Brain microvascular endothelial cell (primary cell): ENCODE measurements at places on chromosomes 5 and 9.

GRCh38 chr5:131265311-131265803 is 1.5 kb downstream of the CDC42SE2 start:
- DNase-seq, result no peak

DNA sequence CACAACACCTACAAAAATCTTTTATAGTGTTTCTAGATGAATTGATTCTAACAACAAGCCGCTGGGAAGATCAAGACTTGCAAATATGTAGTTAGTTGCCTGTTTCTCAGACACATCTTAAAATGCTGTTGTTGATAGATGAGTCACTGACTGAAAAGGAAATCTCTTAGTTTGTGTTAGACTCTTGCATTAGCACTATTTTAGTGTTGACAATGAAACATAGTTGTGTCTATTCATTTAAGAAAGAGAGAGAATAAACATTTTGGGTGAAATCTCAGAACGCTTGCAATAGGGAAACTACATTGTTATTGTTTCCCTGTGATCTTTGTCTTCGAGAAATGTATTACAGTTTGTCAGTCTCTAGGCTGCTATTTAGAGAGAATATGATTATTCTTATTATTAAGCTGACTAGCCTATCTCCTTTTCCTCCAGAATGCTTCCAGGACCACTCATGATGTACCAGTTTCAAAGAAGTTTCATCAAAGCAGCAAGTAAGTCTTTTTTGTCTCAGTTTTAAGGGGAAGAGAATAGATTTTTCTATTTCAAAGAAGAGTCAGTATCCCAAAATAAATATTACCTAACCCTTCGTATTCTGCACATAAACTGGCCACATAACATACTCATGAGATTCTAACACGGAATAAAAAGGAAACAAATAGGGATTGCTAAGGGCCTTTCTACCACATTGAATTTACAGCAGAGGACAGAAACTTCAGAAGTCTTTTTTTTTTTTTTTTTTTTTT is 285.6 kb downstream of the ARHGAP26 start:
- DNase-seq, result no peak

DNA sequence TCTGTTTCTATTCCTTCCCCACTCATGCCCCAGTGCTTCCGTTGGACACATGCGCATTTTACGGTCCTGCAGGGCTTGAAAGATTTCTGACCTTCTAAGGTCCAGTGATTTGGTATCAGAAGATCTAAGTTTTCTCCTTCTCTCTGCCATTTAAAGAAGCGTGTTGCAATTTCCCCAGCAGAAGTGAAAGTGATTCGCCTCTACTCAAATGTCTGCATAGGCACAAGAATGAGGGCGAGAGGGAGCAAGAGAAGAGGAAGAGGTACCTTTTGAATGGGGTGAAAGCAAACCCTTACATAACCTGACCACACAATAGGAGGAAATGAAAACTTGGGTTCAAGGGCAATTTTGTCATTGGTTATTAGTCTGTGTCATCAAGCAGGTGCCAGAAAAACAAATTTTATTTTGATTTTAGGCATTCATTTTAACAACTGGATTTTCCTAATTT is 31.7 kb upstream of the NR3C1 start:
- no peak for DNase-seq

DNA sequence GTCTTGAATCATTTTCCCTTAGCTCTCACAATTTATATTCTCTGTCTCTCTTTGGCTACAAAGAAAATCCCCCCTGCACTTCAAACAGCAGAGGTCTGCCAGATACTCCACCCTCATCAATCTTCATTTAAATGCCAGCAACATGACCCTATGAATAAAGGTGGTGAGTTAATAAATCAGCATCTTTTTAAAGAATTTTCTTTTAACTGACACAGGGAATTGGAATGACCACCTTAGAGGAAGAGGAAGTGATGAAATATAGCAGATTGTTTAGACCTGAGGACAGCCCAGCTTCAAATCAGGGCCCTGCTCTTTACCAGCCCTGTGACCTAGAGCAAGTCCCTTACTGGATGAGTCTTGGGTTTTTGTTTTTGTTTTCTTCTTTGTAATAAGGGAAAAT is 223.1 kb upstream of the PAPPA start:
- no peak for DNase-seq

DNA sequence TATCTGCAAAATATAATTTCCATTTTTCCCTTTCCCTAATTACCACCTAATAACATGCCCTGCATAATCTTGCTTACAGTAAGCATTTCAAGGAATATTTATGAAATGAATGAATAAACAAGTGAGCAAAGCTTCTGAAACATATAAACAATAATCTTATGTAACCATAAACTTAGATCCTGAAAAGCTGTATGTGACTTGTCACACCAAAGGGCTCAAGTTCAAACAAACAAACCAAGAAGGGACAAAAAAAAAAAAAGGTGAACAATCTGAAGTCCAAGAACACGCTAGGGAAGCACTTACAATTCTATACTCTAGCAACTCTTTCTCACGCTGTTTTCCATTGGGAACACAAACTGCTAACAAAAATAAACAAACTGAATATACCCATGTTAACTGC is 36.3 kb downstream of the PLPP1 start:
- DNase-seq, result no peak

DNA sequence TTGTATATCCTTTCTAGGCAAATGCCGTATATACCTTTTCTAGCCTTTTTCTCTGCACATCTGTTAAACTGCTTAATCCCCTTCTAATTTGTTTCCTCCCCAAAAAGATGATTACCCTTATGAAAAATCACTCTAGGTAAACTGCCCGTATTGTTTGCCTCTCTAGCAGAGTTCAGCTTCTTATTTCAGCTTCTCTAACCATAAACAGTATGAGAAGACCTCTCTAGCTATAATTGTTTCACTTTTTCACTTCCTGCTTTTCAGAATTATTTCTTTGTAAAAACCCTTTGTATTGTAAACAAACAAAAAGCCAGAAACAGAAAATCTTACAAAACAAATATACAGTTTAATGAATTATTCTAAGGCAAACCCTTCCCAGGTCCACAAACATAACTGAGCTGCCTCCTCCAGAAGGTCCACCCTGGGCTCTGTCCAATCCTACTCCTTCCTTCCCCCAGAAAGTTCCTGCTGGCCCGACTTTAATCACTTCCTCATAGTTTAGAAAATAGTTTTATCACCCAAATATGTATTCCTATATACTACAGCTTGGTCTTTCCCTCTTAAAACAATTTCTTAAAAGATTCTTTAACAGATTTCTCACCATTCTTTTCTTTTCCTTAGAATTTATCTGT is 158.1 kb downstream of the FGF1 start:
- DNase-seq, result no peak

DNA sequence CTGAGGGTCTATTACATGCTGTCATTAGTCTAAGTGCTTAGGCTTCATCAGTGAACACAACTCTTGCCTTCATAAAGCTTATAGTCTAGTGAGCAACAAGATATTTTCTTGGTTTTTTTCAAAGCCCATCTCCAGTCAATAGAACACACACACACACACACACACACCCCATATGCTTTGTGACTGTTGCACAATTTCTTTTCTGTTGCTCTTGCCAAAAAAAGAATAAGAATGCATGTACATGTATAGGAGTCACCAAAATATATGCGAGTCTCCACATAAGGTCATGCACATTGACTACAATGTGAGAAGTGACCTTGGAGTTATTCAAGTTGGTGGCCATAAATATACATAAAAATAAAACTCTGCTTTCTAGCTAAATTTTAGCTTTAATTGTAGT is 351.5 kb upstream of the TLE4 start:
- DNase-seq, result no peak

GRCh38 chr9:96501633-96502538 is 51.9 kb downstream of the HABP4 start:
- DNase-seq, result no peak

- no peak for DNase-seq
These were observed 2.8 kb upstream of the PRDM12 start for GRCh38 chr9:130661451-130662098.

- no peak for DNase-seq
These were observed 21.2 kb downstream of the RNF130 start for GRCh38 chr5:180050121-180050940.

DNA sequence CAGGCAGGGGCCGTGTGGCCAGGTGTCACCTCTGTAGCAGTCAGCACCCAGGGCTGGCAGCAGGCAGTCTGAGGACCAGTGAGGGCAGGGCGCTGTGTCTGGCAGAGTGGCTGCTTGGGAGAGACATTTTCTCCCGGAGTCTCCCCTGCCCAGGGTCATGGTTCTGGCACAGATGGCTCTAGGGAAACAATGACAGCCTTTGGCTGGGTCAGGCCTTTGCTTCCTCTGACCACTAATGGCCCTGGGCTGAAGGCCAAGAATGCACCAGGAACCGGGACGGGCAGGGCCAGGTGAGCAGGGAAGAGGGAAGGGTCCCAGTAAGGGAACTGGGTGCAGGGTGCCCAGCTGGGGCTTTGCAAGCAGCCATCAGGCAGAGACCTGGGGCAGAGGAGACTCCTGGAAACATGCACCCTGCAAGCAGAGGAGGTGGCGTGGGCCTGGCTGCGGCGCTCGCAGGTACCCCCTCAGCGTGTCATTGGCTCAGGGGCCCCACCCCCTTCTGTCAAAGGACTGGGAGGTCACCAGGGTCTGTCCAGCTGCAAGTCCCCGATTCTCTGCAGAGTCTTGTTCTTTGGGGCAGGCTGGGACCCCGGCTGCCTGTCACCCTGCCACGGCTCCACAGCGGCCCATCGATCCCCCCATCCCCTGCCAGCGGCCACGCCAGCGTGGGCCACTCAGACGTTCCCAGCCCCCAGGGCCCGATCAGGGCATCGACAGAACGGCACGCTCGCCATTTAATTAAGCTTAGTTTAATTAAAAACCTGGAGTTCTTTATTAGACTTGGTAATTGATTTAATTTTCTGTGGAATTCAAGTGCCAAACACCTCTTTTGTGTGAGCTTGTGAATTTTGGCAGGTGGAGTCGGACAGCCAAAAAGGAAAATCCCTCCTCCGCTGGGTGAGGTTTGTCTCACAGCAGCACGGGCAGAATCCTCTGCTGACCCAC is 18.9 kb upstream of the TMEM250 start:
- no peak for DNase-seq

DNA sequence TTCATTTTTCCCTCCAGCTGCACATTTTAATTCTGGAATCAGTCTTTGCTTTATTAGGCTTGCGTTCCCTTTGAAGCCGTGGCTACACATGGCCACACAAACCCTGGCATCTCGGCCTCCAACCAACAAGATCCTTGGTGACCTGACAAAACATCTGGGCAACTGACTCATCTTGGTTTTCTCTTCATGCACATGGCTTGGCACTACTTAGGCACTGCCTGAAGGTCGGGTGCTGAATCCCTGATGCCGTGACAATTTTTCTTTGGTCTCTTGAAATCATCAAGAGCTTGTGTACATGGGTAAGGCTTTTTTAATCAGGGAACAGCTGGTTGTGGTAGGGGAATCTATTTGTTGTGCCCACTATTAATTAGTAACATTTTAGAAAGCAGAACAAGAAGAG is 16.0 kb upstream of the PAPPA start:
- DNase-seq, result no peak

DNA sequence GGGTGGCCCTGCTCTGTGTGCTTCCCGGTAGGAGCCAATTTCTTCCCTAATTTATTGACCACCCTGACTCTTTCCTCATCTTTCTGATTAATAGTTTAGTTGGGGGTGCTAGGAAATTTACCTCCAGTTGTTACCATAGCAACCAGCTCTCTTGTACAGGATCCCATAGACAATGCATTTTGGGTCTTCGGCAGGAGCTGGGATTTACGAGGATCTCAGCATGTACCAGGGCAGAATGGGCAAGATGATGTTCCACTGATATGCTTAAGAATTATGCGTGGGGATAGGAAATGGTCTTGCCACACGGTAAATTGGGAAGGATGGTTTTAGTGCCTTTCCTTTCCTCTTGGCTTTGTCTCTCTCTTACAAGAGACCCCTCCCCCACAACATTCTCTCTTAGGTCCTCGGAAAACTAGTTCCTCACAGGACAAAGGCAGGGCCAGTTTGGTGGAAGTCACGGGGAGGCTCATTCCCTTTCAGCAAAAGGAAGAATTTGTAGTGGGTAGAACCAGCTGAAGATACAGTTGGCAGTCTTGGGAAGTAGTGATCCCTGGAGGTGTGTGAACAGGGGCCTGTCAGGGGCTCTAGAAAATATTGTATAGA is 133.4 kb upstream of the SHB start:
- DNase-seq, result no peak

DNA sequence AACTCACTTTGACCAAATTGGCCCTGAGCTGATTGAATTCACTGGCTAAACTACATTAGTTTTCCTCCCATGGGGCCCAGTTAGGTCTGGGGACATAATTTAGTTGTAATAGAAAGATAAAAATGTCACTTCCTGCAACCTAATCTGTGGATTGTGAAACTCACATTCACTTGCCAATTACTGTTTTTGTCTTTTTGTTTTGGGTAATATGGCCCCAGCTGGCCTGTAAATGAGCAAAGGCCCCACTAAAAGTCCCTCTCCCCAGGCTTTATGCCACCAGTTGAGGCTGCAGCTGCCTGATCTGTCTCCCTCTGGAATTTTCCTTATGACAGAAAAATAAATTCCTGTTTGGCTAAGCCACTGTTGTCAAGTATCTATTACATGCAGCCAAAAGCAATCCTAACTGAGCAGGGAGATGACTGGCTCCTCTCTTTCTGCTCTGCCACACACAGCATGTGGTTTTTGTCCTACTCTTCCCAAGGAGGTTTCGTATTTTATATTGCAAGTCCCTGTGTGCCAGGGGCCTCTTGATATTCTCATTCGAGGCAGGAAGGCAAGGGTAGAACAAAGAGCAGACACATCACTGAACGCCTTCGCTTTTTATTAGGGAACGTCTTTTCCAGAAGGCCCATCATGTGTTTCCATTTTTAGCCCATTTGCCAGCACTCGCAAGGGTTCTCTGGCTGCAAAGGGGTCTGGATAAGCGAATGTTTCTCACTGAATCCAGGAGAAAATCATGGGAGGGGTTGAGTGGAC is 24.1 kb upstream of the SLC25A48 start:
- no peak for DNase-seq

DNA sequence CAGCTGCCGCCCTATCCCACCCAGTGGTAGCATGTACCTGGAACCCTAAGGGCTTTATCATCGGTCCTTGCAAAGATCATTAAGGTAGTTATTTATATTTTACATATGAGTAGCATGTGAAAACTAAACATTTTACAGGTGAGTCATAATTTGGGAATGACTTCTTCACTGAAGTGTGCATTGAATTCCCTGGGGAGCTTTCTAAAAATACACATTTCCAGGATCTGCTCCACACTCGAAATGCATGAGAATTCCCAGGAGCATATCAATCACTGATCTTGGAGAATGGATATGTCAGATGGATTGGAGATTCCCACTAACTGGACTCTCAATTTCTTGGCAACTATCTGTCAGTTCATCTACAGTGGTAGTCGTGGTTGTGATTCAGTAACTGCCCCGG is 717.5 kb downstream of the IRX1 start:
- no peak for DNase-seq

- peak; percentile 87 for DNase-seq
These were observed 44.3 kb downstream of the FOXB2 start for GRCh38 chr9:77063645-77064285.
